EH (cell line): ENCODE measurements at places on chromosomes 13 and 19.
A peak's percentile ranks its signal among the peaks of the same experiment; 100 is the strongest.

GRCh38 chr13:68275758-68276157 is 1045.6 kb upstream of the PCDH9 start:
- DNase-seq, result no peak

DNA sequence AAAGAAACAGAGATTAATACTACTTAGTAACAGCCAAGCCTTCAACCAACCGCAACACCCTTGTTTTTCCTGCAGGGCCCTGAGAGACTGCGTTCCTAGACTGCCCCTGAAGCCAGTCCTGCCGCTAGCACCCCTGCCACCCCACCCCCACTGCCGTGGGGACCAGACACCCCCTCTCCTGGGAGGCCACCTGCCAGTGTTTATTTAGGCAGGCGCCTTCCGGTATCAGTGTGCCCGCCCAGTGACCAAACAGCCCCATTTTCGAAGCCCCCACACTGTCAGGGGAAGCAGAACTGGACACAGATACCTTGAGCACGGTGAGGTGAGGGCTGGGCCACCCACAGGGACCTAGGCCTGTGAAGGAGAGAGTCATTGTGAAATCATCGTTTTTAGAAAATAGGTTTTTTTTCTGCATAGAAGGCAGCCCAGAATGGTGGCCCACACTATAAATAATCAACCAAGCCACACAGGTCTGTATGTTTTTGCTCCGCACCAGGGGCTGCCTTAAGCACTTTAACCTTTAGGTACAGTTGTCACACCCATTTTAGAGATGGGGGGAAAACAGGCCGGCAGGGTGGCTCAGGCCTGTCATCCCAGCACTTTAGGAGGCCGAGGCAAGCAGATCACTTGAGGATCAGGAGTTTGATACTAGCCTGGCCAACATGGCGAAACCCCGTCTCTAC is 3.5 kb upstream of the TLE5 start:
- DNase-seq, result no peak

DNA sequence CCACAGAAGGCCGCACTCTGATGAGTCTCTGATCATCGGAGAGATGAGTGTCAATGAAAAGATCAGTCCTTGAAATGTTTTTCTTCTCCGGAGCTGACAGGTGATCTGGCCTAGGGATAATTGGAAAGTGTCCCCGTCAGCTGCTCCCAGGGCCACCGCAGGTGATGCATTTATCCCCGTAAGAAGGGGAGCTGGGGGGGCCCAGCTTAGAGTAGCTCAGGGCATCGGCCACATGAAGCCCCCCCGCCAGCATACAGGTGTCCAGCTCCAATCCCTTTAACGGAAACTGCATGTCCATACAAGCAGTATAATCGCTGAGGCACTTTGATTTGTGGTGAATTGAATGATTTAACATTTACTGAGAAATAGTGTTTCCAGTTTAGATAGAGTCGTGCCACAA is 27.7 kb downstream of the ATP4B start:
- DNase-seq, result no peak

DNA sequence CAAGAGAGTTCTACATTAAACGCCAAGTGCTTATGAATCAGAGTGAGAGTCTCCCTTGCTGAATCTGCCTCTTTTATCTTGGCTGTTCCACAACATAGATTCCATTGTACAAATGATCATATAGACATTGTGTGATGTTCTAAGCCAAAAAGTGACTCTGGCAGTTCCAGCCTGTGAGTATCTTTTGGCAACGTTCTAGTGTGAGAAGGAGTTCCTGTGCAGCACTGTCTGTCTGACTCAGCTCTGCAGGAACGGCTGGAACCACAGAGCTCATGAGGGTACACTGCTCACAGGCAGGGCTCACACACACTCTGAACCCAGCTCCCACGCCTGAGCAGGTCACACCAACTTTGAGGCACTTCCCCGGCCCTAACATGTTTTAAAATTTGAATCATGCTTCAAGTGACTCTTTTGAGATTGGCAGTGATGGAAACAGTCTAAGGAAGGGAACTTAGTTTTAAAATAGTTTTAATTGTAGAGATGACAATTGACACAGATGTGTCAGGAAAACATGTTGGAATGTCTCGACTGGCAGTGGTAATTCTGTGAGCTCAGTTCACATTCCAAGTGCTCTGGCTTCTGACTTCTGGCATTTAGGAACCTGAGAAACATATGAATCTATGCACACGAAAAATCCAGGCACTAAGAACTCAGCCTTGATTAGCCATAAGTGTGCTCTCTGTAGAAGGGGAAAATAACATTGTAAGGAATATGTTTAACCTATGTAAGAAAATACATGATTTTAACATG is 272.0 kb downstream of the UQCRFS1 start:
- peak; percentile 94 for DNase-seq

DNA sequence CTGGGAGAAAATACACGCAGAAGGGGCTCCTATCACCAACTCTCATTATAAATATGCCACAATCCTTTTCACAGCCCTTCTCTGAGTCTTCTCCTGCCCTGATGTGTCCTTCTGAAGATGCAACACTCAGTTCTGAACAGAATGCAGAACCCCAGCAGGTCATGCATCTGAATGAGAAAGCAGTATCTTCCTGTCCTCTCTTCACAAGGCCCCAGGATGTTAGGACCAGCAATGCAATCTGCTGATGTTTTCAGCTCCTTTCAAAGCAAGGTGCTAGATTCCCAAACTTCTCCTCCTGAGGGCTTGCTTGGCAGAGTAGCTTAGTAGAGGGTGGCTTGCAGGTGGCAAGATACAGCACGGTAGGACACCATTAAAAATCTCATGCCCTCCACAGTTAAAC is 22.3 kb upstream of the DOCK9 start:
- DNase-seq, result no peak
